Naive B cell (primary cell): ENCODE measurements at places on chromosomes 12 and 14.
A peak's percentile ranks its signal among the peaks of the same experiment; 100 is the strongest.

- peak; percentile 6 for DNase-seq
Measured at GRCh38 chr14:65847075-65847847, 434.7 kb downstream of the FUT8 start.

- DNase-seq: no peak
Measured at GRCh38 chr12:21891751-21892217, 49.4 kb downstream of the ABCC9 start.

DNA sequence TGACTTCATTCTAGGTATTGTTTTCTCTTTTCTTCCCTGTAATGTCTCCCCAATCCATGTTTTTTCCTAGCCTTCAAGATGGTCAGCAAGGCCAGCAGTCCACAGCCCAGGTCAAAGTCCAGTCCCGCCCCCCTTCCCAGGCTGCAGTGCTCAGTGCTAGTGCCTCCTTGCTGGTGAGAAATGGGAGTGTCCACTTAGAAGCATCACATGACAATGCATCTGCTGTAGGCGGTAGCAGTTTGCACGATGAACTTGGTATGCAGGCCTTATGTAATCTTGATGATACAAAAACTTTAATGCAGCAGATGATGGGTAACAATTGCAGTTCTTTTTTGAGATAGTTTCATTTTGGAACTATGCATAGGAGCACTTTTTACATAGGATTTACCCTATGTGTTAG lies 88.4 kb downstream of the PCNX1 start:
- no peak for DNase-seq

DNA sequence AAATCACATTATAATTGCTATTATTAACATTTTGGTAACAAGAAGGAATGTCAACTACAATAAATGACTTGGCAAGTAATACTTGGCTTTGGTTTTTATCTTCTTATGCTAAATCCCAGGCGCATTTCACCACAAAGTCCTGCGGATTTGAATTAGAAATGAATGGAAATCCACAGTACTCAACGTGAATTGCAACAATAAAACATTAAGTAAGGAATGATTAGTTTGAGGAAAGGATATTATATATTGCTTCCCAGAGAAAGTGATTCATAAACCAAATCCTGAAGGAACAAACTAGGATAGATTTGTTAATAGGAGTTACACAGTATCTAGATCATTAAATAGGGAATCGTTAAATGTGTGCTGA lies 1089.7 kb downstream of the TRHDE start:
- no peak for DNase-seq

- DNase-seq: peak; percentile 81
Measured at GRCh38 chr14:103527408-103528145, 1.4 kb upstream of the TRMT61A start.

GRCh38 chr12:102745971-102746600 lies 171.0 kb downstream of the PAH start:
- no peak for DNase-seq

DNA sequence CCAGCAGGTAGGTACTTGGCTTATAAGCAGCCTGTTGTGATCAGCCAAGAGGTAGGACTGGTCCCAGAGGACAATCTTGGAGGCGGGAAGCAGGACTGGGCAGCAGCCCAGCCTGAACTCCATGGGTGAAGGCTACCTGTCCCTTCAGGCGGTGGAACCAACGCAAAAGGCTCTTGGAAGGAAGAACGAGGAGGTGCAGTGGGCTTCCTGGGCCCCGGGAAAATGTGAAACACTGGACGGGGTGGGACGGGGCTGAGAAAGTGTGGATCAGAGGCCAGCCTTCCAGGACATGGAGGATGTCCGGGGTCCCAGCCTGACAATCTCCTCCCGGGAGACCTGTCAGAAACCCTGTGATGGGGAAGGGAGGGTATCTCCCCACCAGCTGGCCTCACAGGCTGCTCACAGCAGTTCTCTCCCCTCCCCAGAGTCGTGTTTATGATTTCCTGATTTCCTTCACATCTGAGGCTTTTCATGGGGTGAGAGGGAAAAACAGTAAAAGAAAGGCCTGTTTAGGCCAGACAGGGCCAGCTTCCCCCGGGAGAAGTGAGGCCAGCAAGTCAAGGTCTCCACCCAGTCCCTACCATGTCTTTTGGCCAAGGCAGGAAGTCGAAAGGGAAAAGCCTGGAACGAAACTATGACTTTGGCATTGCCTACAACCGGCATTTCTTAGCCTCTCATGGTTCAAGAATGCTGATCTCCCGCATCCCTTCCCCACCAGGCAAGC lies 11.3 kb downstream of the CMKLR1 start:
- no peak for DNase-seq

DNA sequence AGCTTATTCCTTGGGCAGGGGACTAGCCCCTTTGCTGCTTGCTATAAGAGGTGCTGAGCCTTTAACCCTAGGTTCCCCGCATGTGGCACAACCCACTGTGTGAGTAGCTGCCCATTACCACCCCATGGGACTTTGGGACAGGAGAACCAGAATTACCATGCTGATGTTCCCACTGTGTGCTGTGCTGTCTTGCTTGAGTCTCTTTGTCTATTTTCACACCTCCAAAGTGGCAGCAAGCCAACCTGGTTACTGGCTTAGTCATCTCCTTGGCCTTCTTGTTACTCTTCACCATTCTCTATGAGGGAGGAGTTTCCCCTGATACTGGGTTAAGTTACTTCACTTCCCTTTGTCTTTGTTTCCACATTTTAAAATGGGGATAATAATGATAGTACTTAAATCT lies 73.4 kb upstream of the ETV6 start:
- DNase-seq: no peak

GRCh38 chr12:110245369-110245772 lies 35.7 kb upstream of the ATP2A2 start:
- DNase-seq: peak; percentile 37

DNA sequence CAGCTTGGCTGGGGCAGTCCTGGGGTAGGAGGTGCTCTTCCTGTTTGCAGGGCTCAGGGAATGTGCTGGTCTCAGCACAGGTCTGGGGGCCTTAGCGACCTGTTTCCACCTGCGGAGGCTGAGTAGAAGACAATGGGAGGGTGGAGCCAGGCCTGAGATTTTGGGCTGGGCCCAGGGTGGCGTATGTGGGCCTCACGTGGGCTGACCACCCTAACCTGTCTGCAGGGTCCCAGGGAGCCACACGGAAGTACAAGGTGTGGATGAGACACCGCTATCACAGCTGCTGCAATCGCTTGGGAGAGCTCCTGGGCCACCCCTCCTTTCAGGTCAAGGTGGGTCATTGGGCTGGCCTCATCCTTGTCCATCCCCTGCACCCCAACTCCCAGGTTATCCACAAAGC lies 1.1 kb downstream of the NOC4L start:
- DNase-seq: no peak

DNA sequence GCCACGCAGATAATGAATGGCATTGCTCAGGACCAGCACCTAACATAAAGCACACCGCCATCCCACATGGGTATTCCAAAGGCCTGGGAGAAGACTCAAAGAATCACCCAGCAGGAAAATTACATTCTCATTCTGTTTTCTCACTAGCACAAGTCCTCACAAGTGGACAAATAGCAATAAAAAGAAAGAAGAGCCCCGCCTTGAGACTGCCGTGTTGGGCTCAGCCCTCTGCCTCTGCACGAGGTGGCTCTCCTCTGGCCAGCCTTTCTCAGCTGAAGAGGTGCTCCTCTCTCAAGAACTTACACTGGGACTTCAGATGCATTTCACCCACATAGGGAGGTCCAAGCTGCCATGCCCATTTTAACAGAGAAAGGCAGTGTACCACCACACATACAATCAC lies 207.5 kb downstream of the SPTSSA start:
- DNase-seq: no peak

DNA sequence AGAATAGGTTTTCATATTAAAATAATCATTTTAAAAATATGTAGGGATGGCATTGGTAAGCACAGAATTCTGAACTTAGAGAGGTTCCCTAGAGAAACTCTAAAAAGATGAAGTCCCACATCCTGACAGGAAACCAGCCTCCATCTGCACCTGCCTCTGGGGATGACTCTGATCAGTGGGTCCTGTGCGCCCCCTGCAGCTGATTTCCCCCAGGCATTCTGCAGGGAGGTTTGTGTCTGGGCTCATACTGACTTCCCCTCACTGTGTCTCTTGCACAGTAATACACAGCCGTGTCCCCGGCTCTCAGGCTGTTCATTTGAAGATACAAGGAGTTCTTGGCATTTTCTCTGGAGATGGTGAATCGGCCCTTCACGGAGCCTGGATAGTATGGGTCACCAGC lies 602.9 kb downstream of the TMEM121 start:
- peak; percentile 31 for DNase-seq

DNA sequence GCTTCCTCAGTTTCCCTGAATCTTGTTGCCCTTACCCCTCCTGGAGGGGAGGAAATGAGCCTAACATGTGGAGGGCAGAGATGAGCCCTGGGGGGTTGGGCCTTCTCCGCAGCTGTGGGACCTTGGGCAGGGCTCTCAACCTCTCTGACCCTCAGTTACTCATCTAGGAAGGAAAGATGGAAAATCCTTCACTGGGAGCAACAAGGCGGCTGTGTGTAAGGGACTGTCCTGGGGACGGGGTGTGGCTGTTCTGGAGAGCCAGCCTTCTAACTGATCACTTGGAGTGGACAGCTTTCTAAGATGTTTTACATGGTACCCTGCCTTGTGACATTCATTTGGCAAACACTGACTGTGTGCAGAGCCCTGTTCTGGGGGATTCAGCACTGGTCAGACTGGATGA lies 14.7 kb downstream of the BEGAIN start:
- no peak for DNase-seq

DNA sequence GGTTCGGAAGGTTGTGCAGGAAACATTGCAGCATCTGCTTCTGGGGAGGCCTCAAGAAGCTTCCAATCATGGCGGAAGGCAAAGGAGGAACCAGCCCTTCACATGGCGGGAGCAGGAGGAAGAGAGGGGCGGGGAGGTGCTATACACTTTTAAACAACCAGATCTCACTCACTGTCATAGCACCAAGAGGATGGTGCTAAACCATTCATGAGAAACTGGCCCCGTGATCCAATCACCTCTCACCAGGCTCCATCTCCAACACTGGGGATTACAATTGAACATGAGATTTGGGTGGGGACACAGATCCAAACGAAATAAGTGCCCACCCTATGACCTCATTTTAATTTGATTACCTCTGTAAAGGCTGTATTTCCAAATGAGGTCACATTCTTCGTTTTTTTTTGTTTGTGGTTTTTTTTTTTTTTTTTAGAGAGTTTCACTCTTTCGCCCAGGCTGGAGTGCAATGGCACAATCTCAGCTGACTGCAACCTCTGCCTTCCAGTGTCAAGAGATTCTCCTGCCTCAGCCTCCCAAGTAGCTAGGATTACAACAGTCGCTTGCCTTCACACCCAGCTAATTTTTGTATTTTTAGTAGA lies 11.4 kb upstream of the ORAI1 start:
- no peak for DNase-seq
